CD4-positive, alpha-beta T cell treated with Interleukin-15 for 1 hour (primary cell): ENCODE measurements at places on chromosomes 11 and 22.

DNA sequence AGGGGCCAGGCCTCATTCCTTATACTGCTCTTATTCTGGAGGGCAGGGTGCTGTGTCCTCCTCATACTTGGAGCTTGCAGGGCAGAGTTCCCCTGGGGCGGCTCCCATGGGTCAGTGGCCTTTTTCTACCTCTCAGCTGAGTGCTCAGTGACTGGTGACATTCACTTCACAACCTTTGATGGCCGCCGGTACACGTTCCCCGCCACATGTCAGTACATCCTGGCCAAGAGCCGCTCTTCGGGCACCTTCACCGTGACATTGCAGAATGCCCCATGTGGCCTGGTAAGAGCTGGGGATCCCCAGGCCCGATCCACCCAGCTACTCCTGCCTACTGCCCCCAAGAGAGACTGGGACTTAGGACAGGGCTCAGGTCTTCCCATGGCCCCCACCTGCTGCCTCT, 14.5 kb downstream of the OTOG start:
- DNase-seq: no peak

GRCh38 chr11:30740091-30740490, 153.9 kb upstream of the MPPED2 start:
- no peak for DNase-seq

GRCh38 chr22:20979243-20979809, 2.8 kb upstream of the LZTR1 start:
- peak; percentile 88 for DNase-seq

- DNase-seq: no peak
Measured at GRCh38 chr11:120740380-120740779, 228.8 kb downstream of the GRIK4 start.

GRCh38 chr11:121451986-121452608, at the start of gene SORL1:
Gene SORL1 (plus strand): TSS chr11:121452314. CDS start chr11:121452332, 18 bp downstream.
- DNase-seq: peak; percentile 74

DNA sequence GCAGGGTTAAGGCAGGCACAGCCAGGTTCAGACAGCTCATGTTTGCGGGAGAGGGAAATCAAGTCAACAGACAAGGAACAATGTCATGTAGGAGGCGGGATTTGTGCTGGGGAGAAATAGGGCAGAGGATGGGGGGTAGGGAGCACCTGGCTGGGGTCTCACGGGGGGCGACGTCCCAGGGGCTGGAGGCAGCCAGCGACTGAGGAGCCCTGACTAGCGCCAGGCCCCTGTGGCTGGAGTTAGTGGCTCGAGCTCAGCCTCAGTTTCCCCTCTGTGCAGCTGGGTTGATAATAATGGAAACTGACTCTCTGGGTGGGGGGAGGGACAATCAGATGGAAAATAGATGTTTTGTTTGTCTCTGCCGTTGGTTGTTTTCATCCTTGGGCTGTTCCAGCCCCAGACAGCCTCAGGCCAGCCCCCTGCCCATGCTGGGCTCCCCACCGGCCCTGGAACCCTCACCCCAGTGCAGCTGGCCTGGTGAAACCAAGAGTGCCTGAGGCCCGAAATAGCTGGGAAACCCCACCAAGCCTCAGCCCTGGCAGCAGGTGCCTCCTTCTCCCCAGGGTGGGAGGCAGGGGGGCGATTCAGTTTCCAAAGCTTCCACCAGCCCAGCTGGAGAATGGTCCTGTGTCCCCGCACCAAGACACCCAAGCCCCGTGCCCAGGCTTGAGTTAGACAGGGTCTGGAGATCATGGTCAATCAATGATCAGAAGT, 44.1 kb downstream of the IGLL5 start:
- peak; percentile 47 for DNase-seq
